ENCODE measurements at places on chromosomes 6 and 20. TPM values are rescaled to one million over a fixed set of nuclear protein-coding genes. Genes with fewer than 3 reads are reported as not detected.

FNDC11 gene
- 6.1 TPM for total RNA-seq

- DNase-seq = no peak
Measured at GRCh38 chr20:25017257-25017803, 24.8 kb upstream of the APMAP start.

DNA sequence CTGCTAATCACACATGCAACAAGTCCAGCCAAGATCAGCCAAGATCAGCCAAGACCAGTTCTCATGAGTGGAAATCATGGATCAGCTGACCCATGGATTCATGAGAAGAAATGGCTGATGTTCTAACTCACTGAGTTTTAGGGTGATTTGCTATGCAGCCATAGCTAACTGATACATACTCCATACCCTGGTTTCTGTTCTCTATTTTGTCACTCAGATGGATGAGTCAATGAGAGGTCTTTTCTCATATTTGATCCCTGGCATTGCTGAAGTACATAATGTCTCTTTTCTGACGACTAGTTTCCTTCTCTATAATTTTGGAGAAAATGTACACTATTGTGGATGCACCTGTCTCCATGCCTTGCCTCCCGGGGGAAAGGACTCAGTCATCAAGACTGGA is 118.4 kb upstream of the LY86 start:
- no peak for DNase-seq

DNA sequence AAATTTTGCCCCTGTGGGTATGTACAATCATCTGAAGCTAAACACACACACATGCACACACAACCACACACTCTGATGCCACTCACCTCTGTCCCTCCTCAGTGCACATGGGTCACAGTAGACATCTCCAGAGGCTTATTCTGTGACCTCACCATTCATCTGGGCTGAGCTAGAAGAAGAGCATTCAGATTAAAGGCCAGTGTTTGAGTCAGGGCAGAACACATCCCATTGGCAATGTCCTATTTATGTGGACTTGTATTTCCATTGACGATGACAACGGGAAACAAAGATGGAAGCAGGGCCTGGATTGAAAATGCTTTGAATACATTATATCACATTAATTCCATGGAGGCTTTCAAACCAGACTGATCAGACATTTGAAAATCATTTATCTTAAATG is 26.8 kb upstream of the SLC22A23 start:
- no peak for DNase-seq

GRCh38 chr20:40134176-40134575 is 554.9 kb downstream of the MAFB start:
- no peak for DNase-seq

OPRL1 gene
- 13.5 TPM for total RNA-seq

DNA sequence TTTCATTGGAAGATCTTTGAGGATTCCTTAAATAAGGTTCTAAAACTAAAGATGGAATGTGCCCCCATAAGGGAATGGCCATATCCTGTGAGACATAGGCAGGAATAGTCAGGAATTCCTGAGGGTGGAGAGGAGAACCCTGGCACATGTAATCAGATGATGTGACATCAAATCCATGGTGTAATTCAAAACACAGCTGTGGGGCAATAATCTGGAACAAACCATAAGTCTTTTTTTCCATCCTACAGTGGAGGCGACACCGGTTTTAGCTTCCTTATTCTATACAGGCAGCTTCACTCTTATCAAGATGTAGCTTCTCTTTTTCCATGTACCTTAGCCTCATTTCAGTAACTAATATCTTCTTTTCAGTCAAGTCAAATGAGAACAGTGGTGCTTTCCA is 133.6 kb upstream of the CITED2 start:
- DNase-seq = no peak

TRIM10 gene
- total RNA-seq = under 0.01 TPM

- DNase-seq = no peak
Measured at GRCh38 chr20:62183426-62184142, 756 bp downstream of the MTG2 start.

DNA sequence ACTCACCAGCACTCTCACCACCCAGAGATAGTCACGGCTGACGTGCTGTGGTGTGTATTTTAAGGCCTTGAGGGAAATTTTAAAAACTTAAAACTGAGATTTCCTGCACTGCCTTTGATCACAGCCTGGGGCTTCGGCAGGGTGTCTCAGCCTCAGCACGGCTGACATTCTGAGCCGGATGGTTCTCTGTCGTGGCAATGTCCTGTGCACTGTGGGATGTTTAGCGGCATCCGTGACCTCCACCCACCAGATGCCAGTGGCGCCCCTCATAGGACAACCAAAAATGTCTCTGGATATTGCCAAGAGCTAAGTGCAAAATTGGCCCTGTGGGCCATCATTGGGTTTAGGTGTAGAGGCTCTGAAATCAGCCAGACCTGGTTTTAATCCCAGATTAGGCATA is 142.2 kb upstream of the KCNG1 start:
- DNase-seq = no peak

DNA sequence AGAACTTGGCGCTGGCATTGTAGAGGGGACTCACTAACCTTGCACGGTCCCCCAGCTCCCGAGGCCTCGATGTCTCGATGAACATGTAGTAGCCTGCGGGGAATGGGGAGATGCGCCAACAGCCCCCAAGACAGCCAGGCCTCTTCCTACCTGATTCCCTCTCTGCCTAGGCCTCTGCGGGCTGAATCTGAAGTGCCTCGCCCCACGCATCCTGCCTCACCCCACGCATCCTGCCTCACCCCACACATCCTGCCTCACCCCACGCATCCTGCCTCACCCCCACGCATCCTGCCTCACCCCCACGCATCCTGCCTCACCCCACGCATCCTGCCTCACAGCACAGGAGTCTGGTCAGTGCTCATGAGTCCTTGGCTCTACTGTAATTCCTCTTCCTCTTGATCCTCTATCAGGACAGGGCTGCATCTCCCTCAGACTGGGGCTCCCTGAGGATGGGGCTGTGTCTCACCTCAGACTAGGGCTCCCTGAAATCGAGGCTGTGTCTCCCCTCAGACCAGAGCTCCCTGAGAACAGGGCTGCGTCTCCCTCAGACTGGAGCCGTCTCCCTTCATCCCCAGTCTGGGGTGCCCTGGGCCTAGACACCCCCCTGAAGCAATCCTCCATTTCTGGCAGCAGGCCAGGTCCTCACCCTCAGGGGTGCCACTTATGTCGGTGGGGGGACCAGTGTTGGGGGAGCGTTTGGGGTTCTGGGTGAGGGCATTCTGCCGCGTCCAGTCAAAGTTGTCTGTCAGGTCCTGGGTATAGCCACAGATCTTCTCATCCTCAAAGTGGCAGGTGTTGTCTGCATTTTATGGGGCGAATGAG is 53.6 kb downstream of the MDGA1 start:
- no peak for DNase-seq

GRCh38 chr20:6245436-6245835 is 122.6 kb upstream of the FERMT1 start:
- DNase-seq = no peak

DNA sequence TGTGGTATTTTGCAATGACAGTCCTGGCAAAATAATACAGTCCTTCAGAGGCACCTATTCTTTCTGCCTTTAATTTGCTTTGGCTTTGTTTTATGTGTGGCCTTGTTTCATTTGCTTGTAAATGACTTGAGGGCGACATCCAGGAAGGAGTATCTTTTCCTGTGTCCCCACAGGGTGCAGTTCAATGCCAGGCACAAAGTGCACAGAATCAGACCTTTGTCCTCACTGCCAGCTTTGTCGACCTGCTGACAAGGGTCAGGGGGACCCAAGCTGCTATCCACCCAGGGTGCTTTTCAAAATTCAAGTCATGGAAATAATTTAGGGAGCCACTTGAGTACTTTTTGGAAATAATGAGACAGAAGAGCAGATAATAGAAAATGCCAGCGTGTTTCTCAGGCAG is 37.0 kb upstream of the CDKN1A start:
- no peak for DNase-seq

GRCh38 chr6:120173250-120173649 is 823.7 kb upstream of the MAN1A1 start:
- no peak for DNase-seq

ZSCAN23 gene
- 11.0 TPM for total RNA-seq

DNA sequence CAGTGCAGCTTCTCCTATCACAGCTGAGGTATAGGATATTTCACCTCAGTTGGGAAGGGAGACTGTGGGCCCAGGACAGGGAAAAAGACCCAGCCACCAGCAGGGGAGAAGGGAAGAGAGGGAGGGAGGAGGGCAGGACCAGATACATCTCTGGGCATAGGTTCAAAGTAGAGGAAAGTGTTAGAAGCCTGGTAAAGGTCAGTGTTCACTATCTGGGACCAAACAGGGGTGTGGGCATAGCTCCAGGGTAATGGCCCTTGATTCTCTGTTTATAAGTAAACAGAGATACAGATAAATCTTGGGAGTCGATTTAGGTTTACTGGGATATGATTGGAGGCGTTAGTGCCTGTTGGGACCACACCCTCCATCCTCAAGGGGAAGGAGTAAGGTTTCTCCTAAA is 266.2 kb downstream of the LRFN2 start:
- no peak for DNase-seq

HLA-DMA gene
- total RNA-seq = 0.82 TPM

- no peak for DNase-seq
Measured at GRCh38 chr6:100633096-100633777, 168.5 kb upstream of the SIM1 start.

DNA sequence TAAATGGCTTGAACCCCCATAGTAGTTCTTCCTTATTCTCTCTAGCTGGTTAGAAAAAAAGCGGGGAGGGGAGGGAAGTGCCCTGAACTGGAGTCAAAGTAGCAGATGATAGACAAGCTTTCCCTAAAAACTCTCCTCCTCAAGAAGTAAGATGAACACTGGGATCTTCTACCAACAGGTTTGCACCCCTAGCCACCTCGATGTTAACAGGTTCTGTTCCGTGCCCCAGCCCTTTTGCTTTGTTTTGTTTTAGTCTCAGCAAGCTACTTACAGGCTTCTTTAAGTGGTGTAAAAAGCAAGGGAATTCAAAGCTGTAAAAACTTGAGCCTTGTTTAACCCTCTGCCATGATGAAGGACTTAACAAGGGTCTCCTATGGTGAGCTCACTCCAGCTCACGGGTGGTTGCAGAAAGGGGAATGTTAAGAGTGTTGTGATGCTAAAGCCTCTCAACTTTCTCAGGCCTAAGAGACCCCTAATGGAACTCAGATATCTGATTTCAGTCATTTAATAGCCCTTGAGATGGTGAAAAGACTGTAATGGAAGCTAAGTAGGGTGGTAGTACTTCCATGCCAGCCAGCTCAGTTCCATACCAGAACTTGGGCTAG is 106.0 kb downstream of the FOXO3 start:
- no peak for DNase-seq

GRCh38 chr6:32166411-32167061 is 2.1 kb downstream of the EGFL8 start:
- no peak for DNase-seq

- no peak for DNase-seq
Measured at GRCh38 chr20:63951398-63952209, 4.6 kb downstream of the UCKL1 start.

HCRTR2 gene
- 30.6 TPM for total RNA-seq

RGS17 gene
- total RNA-seq = 112 TPM

FOXP4 gene
- total RNA-seq = 0.82 TPM
